PC-3 (cell line): ENCODE measurements at places on chromosomes 4 and X. TPM values are rescaled to one million over a fixed set of nuclear protein-coding genes. Genes with fewer than 3 reads are reported as not detected.

Gene RUFY3
- total RNA-seq: 22.1 and 25.6 TPM in 2 replicates

- no peak for DNase-seq
These were observed 50.2 kb upstream of the TLR3 start for GRCh38 chr4:186018784-186019183.

DNA sequence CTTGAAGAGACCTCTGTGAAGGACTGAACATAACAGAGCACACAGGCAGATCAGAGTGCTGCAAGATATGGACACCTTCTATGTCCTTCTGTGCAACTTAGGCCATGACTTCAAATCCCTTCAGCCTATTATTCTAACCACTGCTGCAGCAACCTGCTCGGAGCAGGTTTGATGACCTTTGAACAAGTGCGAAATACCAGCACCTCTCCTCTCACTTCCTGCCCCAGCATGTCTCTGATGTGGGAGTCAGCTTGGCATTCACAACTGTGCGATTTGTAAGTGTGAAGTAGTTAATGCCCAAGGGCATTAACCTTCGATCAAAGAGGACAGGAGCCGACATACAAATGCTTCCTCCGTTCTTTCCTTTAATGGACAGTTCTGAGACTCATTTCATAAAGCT is 1.6 kb upstream of the EXOC1 start:
- DNase-seq: peak; percentile 11

GRCh38 chr4:43243433-43244116 is 351.1 kb downstream of the GRXCR1 start:
- no peak for DNase-seq

DNA sequence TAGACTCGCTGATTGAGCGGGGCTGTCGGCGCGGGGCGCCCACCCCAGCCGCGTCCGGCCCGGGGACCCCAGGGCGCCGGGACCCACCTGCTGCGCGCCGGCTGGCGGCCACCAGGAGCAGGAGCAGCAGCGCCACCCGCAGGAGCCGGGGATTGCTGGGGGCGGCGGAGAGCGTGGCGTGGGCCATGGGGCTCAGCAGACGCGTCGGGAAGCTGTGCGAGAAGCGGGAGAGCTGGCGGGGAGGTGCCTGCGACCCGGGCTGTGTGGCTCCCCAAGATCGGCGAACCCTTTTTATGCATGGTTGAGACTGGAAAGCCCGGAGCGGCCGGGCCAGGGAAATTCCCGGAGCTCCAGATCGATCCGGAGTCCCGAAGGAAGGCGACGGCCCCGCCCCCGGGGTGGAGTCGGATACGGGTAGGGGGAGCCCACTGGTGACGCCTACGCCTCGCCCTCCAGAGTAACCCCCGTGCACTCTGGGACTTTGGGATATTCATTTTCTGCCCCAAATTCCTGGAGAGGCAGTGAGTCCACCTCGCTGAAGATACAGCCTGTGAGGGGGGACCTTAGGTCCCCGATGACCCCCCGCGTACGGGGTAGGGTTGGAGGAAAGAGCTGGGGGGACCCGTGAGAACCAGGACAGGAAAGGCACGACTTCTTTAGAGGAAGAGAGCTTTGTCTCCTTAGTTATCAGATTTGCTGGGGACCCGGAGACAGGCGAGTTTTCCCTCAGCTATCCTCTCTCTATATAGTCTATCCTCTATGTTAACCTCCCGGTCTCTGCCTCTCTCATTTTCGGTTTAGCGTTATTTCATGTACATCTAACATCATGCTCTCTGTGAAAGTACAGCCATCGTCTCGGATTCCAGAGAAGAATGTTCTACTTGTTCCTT is at the start of gene CXCL3:
TSS of gene CXCL3 (minus strand) at position 265 of the 890 bp plus-strand sequence. CDS start at position 187, 78 bp downstream.
- peak; percentile 78 for DNase-seq

DNA sequence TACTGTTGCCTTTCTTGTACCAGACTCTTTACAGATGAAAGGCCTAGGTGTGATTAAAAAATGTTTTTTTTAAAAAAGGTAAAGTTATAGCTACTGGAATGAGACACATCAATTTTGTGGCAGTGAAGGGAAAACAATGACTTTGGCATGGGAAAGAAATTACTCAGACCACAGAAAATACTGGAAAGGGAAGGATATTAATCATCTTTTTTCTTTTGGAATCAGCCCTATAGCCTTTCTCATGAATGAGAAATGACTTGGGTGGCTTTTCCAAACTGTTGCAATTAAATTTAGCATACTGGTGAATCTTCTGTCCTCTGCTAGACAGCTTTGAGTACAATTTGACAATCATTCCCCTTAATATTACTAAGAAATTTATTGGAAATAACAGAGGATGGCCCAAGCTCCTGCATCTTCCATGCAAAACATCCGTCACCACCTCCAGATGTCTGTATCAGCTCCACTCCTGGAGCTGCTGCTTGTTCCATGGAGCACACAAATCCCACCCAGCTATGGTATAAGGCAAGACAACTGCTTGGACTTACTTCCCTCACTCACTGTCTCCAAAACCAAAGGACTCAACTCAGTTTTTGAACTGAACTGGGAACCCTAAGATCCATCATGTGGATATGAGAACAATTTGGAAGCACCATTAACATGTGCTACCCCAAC is 97.6 kb upstream of the ARSJ start:
- peak; percentile 53 for DNase-seq
